Esophagus squamous epithelium (tissue), 5 donors: ENCODE measurements at places on chromosomes 3 and 15.

DNA sequence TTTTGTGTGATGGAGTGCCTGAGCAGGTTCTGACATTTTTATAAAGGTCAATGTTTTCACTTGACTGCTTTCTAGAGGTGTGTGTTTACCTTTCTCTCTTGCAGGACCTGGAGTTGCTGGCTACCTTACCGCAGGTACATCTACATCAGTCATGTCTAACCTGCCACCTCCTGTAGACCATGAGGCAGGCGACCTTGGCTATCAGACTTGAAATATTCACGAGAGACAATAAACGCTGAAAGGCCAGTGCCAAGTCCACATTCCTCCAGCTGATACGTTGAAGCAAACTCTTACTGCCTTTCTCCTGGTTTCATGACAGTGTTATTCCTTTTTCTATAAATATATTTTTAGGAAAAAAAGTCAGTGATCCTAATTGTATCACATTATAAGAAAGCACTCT lies 59.0 kb upstream of the ACKR4 start:
- no peak for DNase-seq

- DNase-seq, result peak; percentile 9
Observed at GRCh38 chr15:50906954-50907600, 1.4 kb upstream of the AP4E1 start.

- no peak for DNase-seq
Observed at GRCh38 chr3:148748283-148748682, 50.6 kb downstream of the AGTR1 start.

GRCh38 chr3:143884861-143885260 lies 36.6 kb upstream of the SLC9A9 start:
- DNase-seq, result no peak

GRCh38 chr3:85539232-85539631 lies 580.4 kb downstream of the CADM2 start:
- DNase-seq, result no peak

- no peak for DNase-seq
Observed at GRCh38 chr3:28250999-28251398, 9.6 kb downstream of the CMC1 start.

DNA sequence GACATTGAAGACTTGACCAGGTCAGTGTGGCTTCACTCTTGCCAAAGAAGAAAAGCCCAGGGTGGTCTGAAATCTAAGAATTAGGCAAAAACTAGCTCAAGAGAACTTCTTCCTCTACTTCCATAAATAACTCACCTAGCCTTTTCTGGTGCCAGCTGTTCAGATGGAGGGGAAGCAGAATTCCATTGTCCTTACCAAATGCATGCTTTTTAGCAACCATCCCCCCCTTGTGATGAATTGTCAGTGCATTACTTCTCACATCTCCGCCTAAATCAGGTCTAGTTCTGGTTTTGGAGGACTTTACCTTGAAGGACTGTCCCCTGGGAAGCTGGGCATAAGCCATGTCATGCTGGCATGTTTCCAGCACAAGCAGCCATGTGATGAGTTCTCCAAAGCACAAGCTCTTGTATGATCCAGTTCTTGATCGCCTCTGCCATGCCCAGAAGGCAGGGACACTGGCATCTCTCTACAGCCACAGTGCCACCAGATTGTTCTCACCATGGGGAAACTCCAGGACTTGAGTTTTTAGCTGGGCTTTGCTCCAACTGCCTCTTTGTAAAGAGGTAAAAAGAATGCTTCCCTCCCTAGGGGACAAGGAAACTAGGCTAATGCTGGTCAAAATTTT lies 96.4 kb upstream of the IL12A start:
- no peak for DNase-seq

- DNase-seq, result no peak
Observed at GRCh38 chr3:46194868-46195553, 13.1 kb downstream of the CCR1 start.

- no peak for DNase-seq
Observed at GRCh38 chr3:14793858-14794234, 24.9 kb upstream of the FGD5 start.

GRCh38 chr3:5054098-5054497 lies 68.0 kb upstream of the ARL8B start:
- DNase-seq, result no peak
